ENCODE measurements at places on chromosomes 4 and X.

DNA sequence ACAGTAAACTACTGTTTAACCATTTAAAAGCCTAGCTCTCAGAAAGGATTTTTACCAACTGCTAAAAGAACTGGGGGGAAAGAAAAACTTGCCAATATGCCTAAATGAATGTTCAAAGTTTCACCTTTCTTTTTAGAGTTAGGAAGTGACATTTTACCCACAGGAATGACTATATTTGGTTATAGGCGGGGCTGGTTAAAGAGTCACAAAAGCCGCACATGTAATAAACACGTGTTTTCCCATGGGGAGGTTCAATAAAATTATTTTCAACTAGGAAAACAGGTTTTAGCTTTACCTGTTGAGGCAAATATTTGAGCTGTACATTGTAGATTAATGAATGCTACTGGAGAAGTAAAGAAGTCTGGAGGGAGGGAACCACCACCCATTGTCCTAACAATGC is 41.6 kb upstream of the UGDH start:
- DNase-seq = no peak

GRCh38 chr4:106421441-106422296 is 53.1 kb upstream of the GIMD1 start:
- DNase-seq = no peak

DNA sequence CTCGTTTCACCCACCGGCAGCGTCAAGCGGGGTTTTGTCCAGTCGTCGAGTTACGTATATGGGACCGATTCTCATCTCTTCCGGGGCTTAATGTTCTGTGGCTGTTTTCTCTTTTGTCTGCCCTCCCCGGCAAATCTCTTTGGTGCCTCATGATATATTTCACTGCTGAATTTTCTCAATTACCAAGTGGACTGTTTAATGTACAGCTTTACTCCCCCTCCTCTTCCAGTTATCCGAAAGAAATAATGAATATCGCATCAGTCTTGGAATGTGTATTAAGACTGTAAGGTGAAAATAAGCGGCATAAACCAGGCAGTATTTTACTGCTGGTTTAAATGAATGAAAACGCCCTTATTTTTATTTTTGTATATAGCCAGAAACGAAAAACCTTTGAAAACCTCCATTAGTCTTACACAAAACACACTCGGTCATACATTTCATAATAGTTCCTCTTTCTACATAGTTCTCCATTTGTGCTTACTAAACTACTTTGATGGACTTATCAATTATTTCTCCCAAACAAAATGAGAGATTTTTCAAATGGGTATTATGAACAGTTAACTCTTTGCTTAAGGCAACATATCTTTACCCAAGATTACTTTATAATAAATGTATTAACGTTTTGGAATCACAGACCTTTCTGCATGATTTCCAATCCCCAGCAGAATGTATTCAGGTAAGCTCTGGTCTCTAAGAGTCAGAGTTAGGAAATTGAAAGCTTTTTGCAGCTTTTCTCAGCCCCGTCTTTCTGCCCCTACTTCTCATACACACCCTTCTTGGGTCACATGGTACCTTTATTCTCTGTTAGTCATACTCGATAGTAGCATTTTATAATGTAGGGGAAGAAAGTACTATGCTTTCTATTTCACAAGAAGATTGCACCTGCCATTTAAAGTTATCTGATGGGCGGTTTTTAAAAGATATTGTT is 979 bp downstream of the RP2 start:
- DNase-seq = peak; percentile 55

DNA sequence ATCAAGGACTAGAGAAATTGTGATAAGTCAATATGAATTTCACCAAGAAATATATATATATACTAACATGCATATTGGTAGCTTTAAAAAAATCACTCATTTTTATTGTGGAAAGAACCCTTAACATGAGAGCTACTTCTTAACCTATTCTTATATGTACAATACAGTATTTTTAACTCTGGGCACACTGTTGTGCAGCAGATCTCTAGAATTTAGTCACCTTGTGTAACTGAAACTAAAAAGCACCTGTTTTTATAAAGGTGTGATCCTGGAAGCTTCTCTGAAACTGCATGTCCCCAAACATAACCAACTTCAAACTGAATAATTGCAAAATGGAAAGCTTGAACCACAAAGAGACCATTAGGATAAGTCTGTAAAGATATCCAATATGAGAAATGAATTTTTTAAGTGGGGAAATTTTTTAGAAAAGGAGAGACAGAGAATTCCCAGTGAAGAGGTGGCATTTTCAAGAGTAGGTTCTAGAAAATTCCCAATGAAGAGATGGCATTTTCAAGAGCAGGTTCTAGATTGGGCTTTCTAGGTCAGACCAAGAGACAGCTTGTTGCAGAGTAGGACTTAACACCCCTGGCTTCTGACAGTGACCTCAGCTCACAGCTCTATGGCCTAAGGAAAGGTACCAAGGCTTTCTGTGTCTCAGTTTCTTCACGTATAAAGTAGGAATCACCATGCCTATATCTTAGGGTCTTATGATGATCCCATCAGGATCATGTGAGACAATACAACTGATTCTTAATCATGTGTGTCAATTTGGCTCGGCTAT is 22.0 kb upstream of the PPARGC1A start:
- DNase-seq = no peak

DNA sequence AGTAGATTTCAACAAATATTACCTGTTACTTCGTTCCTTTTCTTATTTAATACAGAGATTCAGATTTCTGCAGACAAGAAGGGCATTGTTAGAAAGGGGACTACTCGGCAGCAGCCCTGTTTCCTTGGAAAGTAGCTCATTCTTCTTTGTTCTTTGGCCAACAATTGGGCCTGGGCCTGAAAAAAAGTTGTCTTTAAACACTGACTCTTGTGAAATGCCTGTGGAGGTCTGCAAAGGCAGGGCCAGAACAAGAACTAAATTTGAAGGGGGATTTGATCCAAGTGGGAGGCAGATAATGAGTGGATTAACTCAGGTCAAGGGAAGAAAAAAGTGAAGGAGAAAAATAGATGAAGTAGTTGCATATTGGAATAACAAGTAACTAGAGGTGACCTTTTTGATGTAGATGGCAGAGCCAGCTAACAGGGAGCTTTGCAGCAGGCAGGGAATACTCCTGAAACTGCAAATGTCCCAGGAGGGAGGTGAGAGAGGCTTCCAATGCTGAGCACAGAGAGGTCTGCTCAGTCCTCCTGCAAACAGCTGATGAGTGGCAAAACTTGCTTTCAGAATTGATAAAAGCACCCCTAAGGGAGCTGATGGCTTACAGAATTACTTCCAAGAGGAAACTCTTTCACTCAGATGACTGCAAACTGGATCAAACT is 393.2 kb upstream of the HS3ST1 start:
- no peak for DNase-seq

- peak; percentile 88 for DNase-seq
These were observed 32.4 kb upstream of the THOC2 start for GRCh38 chrX:123764967-123765871.

- no peak for DNase-seq
These were observed 92.2 kb downstream of the HUWE1 start for GRCh38 chrX:53594354-53594753.

DNA sequence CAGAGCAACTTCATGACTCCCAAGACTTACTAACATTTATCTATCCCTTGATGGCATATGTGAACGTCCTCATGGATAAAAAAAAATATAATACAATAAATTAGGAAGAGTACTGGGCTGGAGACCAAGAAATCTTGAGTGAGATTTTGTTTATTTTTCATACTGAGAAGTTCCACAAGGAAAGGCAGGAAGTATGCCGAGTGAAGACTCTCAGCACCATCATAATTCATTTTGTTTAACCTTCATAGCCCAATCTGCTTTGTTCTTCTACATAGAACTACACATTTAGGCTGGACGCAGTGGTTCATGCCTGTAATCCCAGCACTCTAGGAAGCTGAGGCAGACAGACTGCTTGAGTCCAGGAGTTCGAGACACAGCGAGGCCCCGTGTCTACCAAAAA is 198.3 kb downstream of the NSUN7 start:
- no peak for DNase-seq

GRCh38 chr4:84502333-84502954 is 3.4 kb upstream of the NKX6-1 start:
- DNase-seq = no peak

GRCh38 chr4:156971165-156971675 is 379 bp downstream of the PDGFC start:
- no peak for DNase-seq
